MM.1S (cell line): ENCODE measurements at places on chromosomes 4 and X.
A peak's percentile ranks its signal among the peaks of the same experiment; 100 is the strongest.

DNA sequence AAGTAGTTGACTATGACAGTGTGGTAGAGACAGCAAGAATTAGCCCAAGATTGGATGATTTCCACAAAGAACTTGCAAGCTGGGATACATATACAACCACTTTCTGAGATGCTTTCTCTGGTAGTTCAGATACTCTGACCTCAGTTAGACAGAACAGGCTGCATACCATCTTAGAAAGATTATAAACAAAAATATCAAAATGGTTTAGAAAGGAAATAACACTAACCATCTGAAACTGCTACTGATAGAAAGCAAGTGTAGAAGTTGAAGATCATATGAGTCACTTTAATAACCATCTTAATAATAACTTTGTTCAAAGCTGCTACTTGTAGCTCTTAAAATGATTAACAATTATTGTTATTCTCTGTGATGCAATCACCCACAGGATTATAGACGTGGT, 255.4 kb upstream of the TTC29 start:
- DNase-seq = no peak

DNA sequence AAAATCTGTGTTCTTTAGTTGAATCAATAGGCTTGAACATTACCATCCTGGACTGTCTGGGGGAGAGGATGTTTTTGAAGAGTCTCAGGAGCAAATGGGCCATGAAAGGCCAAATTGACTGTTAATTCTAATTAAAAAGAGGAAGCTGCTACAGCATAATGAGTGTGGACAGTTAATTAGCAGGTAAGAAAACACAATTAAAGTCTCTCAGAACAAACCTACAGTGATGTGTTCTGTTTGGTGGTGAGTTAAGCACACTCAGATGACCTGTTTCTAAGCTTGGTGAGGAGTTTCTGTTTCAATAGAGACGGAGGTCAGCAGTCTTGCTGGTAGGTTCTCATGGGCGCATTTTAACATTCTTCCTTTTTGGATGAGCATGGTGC, 68.1 kb downstream of the DRD5 start:
- no peak for DNase-seq

DNA sequence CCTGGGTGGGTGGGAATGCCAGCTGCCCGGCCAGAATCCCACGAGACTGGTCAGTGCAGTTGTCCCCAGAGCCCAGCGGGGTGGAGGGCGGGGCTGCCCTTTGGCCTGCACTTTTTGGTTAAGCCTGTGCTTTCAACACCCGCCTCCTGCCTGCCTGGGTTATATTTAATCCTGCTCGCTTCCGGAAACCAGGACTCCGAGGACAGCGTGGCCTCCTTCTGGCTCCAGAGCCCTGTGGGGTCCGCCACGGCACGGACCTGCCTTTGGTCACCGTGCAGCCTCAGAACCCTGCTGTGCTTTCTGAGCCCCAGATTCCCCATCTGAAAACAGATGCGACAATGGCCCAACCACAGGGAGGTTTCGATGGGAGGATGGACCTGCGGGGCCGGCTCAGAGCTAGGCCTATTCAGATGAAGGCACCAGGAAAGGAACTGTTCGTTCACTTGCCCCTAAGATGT, 29.4 kb upstream of the KIAA0232 start:
- DNase-seq = no peak

DNA sequence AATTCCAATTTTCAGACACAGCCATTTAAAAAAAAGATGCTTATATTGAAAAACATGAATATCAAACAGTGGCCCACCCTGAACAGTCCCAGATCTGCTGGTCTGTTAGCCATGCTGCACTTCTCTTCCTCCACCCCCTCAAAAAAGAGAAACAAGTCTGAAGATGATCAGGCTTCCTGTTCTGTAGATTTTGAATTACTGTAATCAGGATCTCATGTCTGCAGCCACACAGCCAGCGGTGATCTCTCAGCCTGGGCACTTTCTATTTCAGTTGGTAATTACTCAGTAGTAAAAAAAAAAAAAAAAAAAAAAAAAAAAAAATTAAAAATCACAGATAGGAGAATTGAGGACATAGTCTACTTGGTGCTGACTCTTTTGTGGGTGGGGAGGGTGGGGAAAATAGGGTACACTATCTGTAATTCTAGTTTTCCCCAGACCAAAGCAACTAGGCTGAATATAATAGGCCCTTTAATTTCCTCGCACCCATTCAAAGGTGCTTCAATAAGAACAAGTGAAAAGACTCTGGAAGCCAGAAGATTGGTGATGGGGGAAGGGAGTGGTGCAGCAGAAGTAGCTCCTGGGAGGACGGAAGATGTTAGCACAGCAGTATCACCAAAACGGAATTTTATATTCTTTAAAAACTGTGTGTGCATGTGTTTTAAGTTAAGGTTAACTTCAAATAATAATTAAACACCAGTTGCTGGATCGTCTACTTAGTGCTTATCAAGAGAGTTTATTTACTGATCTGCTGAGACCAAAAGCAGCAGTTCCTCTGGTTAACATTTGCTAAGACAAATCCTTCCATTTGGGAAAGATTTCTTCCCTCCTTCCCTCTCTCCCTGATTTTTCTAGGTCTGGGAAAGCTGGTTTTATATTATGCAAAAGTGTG, 47.0 kb downstream of the SPRY1 start:
- DNase-seq = no peak

DNA sequence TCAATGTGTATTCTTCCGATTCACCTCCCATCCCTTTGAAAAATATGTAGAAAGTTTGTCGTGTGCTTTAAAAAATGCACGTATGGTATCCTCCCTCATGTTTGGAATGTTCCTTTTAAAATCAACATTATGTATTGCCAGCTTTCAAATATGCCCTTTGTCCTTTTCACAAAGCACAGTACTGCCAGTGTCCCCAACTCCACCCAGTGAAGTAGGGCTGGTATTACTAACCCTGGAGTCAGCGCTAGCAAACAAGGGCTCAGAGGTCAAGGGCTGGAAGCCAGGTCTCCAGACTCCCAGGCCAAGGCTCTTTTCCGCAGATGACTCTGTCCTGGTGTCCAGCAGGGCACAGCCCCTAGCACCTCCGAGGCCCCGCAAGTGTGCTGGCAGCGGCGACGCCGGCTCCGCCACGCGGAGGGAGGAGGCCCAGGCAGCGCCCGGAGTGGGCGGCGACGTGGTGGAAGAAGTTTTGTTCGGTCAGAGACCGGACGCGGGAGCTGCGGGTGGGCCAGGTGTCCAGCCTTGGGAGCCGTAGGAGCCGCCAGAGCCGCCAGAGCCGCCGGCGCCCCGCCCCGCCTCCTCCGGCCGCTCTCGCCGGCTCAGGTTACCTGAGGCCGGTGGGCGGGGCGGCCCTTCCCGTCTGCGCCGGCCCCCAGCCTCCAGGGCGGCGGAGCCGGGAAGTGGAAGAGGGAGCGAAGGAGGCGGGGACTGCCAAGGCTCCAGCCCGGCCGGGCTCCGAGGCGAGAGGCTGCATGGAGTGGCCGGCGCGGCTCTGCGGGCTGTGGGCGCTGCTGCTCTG, at the start of gene IL13RA1:
Gene IL13RA1 (plus strand): TSS at position 720 of the 799 bp plus-strand sequence. CDS start 33 bp downstream, at position 753.
- peak; percentile 55 for DNase-seq
